ENCODE measurements at places on chromosomes 1 and 21.
A peak's percentile ranks its signal among the peaks of the same experiment; 100 is the strongest.

DNA sequence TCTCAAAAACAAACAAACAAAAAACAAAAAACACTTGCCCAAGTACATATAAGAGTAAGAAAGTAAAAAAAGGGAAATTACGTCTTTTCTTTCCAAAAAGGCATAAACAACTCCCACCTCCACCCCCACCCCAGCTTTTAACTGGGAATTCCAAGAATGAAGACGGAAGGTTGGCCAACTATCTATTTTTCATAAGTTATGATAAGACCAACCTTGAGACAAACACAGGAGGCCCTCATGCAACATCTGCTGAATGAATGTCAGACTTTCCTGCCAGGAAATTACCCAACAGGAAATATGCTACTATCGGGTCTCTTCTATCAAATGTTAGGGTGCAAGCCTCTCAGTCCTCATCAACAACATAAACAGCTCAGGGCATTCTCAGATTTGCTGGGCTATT, 1.9 kb downstream of the BSDC1 start:
- no peak for DNase-seq

- no peak for DNase-seq
Measured at GRCh38 chr1:231918239-231919015, 291.8 kb downstream of the DISC1 start.

GRCh38 chr1:53075206-53075605, 13.2 kb downstream of the PODN start:
- peak; percentile 32 for DNase-seq

DNA sequence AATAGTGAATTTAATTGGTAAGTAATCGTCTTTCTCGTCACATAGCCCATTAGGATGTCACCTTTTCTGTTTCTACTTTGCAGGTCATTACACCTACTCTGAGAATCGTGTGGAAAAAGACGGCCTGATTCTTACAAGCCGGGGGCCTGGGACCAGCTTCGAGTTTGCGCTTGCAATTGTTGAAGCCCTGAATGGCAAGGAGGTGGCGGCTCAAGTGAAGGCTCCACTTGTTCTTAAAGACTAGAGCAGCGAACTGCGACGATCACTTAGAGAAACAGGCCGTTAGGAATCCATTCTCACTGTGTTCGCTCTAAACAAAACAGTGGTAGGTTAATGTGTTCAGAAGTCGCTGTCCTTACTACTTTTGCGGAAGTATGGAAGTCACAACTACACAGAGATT, 23.3 kb downstream of the PARK7 start:
- DNase-seq, result no peak

- DNase-seq, result no peak
Measured at GRCh38 chr21:25360593-25360992, 246.7 kb downstream of the MRPL39 start.

DNA sequence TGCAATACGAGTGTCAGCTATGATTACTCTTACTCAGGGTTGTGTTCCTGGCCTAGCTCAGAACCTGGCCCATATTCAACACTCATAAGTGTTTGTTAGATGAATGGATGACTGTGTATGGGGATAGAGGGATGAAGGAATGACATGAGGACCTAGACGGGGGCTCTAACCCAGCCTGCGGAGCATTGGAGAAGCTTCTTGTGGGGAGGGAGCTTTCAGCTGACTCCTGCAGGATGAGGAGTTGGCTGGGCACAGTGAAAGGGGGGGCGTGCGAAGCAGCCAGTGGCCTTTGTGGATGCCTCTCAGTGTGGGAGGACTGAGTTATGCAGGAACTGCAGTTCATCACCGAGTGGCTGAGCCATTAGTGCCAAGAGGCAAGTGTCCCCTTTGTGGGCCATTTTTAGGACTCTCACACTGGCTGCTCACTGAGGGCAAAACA, 1.2 kb upstream of the EXTL1 start:
- DNase-seq, result no peak

- DNase-seq, result peak; percentile 92
Measured at GRCh38 chr1:31576201-31576669, at the start of gene TINAGL1. Gene TINAGL1 (plus strand): TSS chr1:31576515. CDS start chr1:31577149, 634 bp downstream.

Data from endodermal cell (in vitro differentiated cells).